ENCODE measurements at places on chromosomes 12 and 14.

DNA sequence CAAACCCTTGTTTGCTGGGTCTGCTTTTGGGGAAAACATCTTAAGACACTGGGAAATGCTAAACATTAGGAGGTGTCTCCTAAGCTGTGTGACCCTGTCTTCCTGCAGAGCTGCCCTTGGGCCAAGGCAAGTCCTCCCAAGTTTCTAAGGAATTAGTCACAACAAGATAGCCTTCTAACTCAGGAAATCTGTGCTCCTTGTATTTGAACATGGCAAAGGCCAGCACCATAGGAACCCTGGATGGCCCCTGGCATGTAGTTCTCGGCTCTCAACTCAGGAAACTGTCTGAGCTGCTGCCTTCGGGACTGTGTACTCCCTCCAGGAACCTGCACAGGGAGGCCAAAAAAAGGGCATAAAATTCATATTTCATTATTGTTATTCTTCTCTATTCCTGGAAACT lies 37.6 kb upstream of the LTBP2 start:
- DNase-seq, result no peak

- DNase-seq, result no peak
Observed at GRCh38 chr14:91113829-91114078, at the start of gene DGLUCY. Gene DGLUCY (plus strand): TSS chr14:91114073. CDS start chr14:91160295, 46,222 bp downstream.

GRCh38 chr12:64273527-64274403 lies 51.7 kb upstream of the KICS2 start:
- DNase-seq, result no peak

- DNase-seq, result no peak
Observed at GRCh38 chr14:98912655-98913054, 359.3 kb downstream of the BCL11B start.

- no peak for DNase-seq
Observed at GRCh38 chr12:43099691-43100163, 452.3 kb downstream of the ADAMTS20 start.

DNA sequence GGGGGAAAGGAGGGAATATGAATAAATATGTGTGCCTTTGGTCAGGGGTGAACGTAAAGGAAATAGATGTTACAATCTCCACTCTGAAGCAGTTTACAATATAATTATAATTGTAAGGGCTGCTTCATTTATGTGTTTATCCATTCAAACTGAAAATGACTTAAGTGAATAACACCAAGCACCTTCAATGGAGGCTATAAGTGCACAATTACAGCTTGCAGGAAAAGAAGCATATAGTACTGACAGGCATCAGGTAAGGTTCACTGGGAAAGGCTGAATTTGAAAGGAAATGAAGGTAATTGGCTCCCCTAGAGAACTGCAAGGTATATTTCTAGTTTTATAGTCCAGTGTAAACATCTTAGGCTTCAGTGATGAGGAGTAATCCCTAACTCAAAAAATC lies 192.7 kb downstream of the STXBP6 start:
- no peak for DNase-seq

DNA sequence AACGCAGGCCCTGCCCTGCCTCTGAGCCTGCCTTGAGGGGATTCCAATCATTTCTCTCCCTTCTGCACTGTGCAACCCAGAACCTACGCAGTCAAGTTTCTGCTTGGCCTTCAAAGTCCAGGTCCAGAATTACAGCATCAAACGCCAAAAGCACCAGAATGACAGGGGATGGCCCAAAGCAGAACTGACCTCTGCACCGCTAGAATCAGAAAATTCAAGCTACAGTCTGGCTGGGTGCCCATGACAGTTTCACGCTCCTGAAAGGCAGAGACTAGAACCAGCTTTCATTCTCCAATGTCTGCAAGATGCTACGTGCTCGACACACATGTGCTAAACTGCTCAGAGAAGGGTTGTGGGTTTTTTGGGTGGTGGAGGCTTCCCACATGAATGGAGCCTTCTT lies 4.1 kb downstream of the CLMN start:
- no peak for DNase-seq

GRCh38 chr14:84225268-84225667 lies 1304.7 kb upstream of the FLRT2 start:
- DNase-seq, result no peak

- no peak for DNase-seq
Observed at GRCh38 chr14:55502746-55503284, 62.4 kb upstream of the TBPL2 start.

- DNase-seq, result no peak
Observed at GRCh38 chr12:71162832-71163763, 5.3 kb upstream of the TSPAN8 start.

DNA sequence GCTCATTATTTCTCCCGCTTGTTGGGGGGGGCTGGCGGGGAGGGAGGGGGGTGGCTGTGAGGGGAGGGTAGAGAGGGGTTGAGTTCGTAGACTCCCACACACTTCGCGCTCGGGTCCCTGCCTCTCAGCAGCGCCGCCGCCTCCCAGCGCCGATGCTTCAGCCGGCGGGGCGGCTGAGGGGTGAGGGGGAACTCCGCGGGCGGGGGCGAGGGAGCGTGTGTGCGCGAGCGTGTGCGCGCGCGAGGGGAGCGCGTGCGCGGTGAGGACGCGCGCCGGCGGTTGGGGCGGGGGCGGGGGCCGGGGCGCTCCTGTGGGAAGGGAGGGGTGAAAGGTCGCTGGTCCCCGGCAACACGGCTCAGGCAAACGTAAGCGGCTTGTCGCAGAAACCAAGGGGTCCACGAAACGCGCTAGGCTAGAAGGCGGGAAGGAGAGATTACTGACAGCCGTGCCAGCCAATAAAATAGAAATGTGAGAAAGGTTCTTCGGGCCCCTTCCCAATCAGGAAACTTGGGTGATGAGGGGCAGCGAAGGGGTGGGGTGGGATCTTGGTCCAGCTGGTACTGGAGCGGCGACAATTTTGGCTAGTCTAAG lies 343 bp upstream of the NOVA1 start:
- DNase-seq, result no peak

- no peak for DNase-seq
Observed at GRCh38 chr12:103308396-103308795, 187.4 kb downstream of the C12orf42 start.

DNA sequence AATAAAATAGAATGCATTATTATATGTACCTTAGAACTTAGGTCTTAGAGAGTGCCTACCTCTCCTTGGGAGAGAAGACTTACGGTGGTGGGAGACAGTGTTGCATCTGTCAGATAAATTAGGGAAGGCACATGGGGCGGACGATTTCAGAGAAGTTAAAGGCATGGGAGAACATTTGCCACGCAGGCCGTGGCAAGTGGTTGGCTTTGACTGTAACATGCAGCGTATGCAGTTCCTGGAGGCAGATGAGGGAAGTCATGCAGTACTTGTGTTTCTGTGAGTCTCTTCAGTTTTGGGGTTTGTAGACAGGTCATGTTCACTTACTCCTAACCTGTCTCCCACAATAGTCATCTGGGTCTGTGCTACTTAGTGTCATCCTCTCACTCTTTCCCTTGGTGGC lies 43.6 kb downstream of the ETV6 start:
- no peak for DNase-seq

- no peak for DNase-seq
Observed at GRCh38 chr12:124665511-124665910, 98.1 kb upstream of the NCOR2 start.

GRCh38 chr14:24705840-24706239 lies 71.8 kb upstream of the GZMB start:
- DNase-seq, result no peak

GRCh38 chr14:24246765-24247212 lies 4.4 kb upstream of the TINF2 start:
- no peak for DNase-seq

GRCh38 chr12:89210277-89210676 lies 142.0 kb downstream of the DUSP6 start:
- no peak for DNase-seq

- no peak for DNase-seq
Observed at GRCh38 chr14:30869551-30870155, 4.7 kb upstream of the COCH start.

DNA sequence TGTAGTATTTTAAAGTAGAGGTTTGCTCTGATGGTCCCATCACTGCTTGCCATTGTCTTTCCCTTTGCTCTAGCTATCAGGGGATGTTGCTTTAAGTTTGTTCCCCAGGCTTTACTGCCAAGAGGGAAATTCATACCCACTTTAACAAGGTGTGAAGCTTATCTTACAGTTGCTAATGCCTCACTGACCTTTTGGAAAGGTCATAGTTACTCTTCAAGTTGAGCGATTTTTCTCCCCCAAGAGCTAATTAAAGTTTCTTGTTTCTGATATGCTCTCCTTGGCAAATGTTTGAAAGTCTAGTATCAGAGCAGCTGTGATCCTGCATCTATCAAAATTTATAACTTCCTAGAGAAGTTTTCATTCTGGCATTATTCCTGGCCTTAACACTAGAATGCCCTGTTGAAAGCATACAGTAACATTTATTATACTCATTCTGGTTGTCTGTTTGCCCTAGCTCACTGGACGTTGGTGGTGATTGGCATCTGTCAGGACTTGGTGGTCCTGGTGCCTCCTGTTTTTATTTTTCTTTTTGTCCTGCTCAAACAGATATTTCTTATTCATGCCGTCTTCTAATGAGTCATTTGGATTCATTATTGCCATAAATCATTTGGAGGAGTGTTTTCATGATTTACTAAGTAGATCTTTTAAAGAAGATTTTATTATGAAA lies 8.1 kb downstream of the ATP2A2 start:
- no peak for DNase-seq

- DNase-seq, result no peak
Observed at GRCh38 chr14:59240356-59240755, 51.9 kb downstream of the DAAM1 start.

DNA sequence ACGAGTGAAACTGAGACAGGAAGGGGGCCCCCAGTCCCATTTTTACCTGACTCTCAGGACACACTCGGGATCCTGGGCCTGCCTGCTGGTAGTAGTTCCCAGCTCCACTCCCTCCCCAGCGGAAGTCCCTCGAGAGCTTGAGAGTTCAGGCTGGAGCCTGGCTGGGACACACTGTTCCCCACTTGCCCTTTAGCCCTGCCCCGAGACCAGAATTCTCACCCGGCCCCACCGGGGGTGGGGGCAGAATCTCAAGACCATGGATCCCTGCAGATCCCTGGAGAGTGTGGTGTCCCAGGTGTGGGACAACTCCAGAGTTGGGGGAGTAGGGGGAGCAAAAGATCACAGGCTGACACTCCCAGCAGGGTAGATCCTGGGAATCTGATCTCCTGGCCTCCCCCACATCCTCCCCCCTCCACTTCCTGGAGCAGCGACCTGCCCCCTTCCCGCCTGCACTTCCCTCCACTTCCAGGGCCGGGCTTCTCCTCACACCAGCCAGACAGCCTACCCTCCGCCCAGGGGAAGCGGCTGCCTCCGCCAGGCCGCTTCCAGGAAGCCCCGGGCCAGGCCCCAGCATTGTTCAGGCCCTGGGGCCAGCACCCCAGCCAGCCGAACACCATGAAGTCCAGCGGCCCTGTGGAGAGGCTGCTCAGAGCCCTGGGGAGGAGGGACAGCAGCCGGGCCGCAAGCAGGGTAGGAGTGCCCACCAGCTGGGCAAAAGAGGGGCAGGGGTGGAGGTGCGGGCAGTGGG lies at the start of gene TNS2:
TSS of gene TNS2 (plus strand) at position 495 of the 748 bp plus-strand sequence. CDS start at position 616, 121 bp downstream.
- DNase-seq, result no peak

DNA sequence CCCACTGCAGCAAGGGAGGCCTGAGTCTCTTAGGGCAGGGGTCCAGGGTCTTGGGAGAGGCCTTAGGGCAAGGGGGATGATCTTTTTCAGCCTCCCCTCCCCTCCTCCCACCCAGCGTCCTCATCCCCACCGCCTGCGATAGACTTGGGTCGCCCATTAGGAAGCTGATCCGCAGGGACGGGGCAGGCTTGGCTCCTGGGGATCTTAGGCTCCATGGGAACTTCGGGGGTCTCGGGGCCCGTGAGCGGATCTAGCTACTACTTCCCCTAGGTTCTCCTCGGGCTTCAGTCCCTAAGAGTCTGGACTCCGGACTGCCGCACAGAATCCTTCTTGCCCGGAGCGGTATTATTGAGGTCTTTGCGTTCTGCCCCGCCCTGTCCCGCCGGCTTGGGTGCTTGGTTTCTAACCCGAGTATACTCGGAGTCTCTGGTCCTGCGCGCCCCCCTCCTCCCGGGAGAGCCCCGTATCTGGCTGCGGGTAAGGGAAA lies 2.2 kb upstream of the PTHLH start:
- no peak for DNase-seq

GRCh38 chr14:89378119-89378518 lies 38.9 kb downstream of the FOXN3 start:
- DNase-seq, result no peak

GRCh38 chr12:66584673-66585072 lies 94.2 kb downstream of the GRIP1 start:
- DNase-seq, result no peak

DNA sequence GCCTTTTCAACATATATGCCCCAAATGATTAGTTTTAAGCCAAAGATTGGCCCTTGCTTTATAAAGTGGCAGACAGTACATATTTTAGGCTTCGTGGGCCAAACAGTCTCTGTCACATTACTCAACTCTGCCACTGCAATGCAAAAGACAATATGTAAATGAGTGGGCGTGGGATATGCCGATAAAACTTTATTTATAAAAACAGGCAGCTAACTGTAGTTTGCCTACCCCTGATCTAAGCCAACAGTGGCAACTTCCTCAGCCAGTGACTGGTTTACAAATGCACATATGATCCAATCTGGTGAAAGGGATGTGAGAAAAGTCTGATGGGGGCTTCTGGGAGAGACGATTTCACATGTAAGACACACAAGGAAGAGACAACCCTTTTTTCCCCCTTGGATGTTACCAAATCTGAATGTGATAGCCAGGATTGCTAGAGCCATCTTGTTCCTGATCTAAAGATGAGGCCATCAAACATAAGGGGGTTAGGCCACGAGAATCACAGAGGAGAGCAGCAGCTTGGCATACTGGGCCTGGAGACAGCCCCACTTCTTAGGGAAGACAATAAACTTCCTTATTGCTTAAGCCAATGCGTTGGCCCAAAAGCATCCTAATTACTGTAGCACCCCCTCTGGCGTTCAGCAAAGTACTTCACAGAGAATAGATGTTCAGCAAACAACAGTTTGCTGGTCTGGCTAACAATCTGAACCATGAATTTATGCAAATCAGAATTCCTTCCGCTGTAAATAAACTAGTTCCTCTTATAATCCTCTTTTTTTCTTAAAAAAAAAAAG lies 75.2 kb upstream of the TMCC3 start:
- no peak for DNase-seq

DNA sequence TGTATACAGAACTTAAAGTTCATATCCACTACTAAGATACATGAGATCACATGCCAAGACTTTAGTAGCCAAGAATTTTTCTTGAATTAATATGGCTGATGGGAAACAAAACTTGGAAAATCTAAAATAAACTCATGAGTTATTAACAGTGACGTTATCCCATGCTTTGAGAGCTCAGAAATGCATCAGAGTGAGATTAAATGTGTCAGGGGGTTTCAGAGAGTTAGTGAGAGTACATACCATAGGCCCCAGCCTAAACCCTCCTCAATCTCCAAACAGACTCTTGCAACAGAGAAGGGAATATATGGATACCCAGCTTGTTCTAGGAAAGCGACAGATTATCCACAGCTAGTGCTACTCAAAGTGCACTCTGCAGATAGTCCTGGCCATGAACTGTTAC lies 19.3 kb downstream of the SLC35F4 start:
- DNase-seq, result no peak

- DNase-seq, result no peak
Observed at GRCh38 chr12:92557422-92557724, 145.4 kb upstream of the PLEKHG7 start.
